Muscle of back (tissue), 13 donors: ENCODE measurements at places on chromosomes 12 and 14.
A peak's percentile ranks its signal among the peaks of the same experiment; 100 is the strongest.

- peak; percentile 37 for DNase-seq
Measured at GRCh38 chr14:77761205-77761931, 412 bp upstream of the SNW1 start.

DNA sequence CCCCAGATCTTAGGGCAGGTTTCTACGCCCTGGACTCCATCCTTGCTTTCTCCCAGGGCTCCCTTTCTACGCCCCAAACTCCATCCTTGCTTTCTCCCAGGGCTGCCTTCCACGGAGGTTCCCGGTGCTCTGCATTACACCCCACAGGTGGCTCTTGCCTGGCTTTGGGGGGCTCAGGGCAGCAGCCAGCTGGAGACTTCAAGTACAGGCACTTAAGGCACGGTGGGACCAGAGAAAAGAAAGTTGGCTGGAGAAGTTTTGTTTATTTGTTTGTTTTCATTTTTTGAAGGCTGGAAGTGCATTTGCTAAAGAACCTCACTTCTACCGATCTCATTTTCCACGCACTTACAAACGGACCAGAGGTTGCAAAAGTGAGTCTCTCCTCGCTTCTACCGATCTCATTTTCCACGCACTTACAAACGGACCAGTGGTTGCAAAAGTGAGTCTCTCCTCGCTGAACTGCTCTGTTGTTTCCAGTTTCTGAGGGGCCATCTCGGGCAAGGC lies 103.8 kb upstream of the MED13L start:
- no peak for DNase-seq

GRCh38 chr14:104334424-104335161 lies 196.2 kb downstream of the KIF26A start:
- DNase-seq: no peak

DNA sequence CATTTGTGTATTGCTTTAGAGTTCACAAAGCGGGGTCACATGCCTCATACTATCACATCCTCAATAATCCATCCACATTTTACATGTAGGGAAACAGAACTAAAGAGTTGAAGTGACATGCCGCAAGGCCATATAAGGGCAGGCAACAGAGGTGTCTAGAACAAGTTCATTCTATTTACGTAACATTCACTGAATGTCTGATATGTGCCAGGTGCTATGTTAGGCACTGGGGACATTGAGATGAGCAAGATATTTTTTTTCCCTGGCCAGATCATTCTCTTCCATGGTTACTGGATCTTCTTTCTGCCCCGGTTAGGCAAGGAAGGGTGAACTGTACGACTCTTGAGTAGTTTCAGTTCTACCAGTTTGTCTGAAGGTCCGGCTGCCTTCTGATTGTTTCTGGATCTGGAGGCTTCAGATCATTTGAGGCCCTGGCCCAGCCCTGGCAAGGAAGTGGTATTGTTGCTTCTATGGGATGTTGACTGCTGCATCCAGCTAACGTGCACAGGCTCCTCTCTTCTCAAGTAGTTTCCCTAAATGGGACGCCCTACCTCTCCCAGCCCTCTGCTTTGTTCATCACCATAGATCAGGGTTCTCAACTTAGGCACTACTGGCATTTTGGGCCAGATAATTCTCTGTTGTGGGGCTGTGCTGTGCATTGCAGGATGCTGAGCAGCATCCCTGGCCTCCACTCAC lies 12.1 kb downstream of the GPATCH2L start:
- DNase-seq: no peak

- no peak for DNase-seq
Measured at GRCh38 chr12:52703424-52703823, at the start of gene KRT77. Gene KRT77 (minus strand): TSS chr12:52703524. CDS start chr12:52703434, 90 bp downstream.

- peak; percentile 22 for DNase-seq
Measured at GRCh38 chr12:68521848-68522502, 88.7 kb upstream of the RAP1B start.

DNA sequence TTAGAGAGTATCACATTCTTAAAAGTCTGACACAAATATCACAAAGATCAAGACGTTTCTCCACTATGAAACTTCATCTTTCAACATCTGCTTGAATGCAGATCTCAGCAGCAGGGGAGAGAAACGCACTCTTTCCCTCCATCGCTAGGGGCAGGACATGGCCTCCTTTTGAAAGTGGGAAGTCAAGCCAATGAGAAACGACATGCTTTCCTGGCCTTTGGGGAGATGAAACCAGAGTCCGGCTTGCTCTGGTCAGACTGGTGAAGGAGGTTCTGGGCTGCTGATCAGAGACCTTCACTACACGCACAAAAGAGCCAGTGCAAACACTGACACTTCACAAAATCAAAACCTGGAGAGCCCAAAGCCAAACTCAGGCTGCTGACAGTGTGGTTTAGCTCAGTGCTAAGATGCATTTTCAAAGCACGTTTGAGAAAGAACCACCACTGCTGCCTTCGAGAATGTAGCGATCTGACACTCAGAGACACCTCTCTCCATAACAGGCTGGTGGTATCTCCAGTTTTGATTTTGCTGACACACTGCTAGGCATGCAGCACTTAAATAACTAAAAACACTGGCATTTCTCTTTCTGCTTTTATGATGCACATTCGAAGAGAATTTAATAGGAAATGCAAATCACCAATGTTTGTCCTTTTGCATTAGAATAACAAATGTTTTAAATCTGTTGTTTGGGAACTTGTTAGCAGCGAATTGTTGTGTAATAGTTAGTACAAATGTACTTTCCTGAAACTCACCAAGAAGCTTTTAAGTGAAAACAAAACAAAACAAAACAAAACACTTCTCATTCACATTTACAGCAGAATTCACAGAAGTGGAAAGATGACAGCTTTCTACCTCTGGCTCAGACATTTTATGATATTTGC lies 93.9 kb upstream of the OVCH1 start:
- DNase-seq: peak; percentile 40

- DNase-seq: no peak
Measured at GRCh38 chr12:93001407-93001806, 72.3 kb upstream of the EEA1 start.

GRCh38 chr14:21205026-21205677 lies 49.3 kb upstream of the OR5AU1 start:
- DNase-seq: no peak

GRCh38 chr14:51917193-51917592 lies 56.8 kb downstream of the GNG2 start:
- peak; percentile 39 for DNase-seq

DNA sequence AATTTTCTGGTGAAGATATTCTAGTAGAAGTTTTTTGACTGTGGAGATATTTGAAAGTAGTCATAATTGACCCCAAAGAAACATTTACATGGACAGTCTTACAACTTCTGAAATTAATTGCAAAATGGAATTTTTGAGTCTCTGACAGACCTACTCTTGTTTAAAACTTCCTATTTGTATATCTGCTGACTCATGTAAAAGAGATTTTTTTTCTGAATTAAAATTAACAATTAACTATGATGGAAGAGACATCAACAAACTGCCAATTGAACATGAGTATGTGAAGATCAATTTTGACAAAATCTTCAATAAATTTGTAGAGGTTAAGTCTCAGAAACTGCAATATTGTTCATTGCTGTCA lies 108.5 kb upstream of the MAX start:
- DNase-seq: no peak

GRCh38 chr12:124717318-124717717 lies 146.3 kb downstream of the SCARB1 start:
- no peak for DNase-seq

- DNase-seq: no peak
Measured at GRCh38 chr12:106140223-106140986, 1.7 kb upstream of the NUAK1 start.

GRCh38 chr14:95026851-95027463 lies 130.4 kb downstream of the DICER1 start:
- no peak for DNase-seq

DNA sequence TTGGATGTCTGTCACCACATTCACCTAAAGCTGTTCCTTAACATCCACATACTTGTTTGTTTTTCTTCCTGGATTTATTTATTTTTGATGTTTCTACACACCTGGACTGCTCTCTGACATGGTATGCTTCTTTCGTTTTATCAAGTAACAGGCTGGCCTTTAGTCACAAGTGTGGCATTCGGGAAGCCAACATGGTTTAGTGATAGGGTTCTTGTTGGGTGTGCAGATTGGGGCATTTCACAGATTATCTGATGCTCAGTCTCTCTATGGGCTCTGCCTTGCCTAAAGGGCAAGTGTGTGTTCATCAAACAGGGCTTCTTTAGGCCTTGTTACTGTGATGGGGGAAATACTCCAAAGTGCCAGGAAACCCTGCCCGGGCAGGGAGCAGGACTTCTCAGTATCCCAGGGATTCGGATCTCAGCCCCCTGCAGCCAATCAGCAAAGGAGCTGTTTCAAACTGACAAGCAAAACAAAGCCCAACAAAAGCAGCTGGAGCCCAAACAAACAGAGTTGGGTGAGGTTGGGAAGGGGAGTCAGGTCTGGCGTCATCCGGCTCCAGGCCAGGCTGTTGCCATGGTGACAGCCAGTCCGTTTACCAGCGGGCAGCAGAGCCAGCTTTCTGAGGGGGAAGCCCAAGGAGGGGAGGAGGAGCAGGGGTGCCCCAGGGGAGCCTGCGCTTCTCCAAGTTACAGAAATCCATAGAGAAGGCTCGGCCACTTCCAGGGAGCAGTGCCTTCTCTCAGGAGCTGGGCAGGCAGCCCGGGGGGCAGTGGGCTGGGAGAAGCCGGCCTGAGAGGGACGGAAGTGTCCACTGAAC lies 31.9 kb downstream of the FOS start:
- DNase-seq: peak; percentile 95

GRCh38 chr12:54010053-54010971 lies 1.5 kb downstream of the HOXC8 start:
- DNase-seq: no peak

DNA sequence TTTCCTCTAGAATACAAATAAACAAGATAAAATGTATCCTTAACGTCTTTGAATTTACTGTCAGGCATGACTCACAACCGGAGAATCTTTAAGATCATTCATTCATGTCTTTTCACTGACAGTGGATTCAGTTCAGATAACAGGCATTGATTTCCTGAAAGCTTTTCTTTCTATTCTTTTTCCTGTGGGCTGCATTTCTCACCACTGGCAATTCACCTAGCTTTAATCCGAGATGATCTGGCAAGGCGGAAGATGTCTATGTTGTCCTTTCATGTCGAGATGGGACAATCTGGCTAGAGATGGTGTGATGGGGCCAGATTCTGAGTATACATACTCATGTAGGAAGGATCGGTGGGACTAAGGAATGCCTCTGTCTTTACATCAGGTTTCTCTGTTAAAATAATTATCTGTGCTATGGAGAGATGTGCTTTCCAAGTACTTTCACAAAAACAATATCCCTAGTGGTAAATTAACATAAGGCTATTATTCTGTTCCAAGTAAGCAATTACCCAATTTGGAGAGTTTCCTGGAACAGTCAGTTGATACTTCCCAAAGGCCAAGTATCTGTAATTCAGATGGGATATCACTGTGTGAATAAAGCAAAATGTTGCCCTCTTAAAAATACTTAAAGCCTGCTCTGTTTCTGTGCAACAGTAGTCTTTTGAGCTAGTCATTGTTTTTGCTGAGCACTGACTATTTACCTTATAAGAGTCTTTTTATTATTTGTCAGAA lies 17.8 kb downstream of the ACSS3 start:
- DNase-seq: peak; percentile 35

- DNase-seq: no peak
Measured at GRCh38 chr14:90518941-90519256, 122.1 kb downstream of the CALM1 start.

- no peak for DNase-seq
Measured at GRCh38 chr12:114688256-114688845, 4.4 kb upstream of the TBX3 start.

DNA sequence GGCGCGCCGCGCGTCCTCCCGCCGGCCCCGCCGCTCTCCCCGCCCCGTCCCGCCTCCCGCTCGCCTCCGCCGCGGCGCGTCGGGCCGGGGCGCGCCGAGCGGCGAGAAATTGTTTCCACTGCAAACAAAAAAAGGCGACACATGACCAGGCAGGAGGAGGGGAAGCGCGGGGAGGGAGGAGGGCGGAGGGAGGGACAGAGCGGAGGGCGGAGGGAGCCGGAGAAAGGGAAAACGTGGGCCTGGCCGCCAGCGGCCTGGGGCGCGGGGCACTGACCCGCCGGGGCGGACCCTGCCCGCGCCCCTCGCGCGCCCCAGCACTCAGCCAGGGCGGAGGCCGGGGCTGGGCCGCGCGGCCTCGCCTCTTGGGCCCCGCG lies at the start of gene FOXN3:
FOXN3 (minus strand) TSS at position 143 of the 374 bp plus-strand sequence. CDS start 4,757 bp downstream, outside the sequence.
- peak; percentile 94 for DNase-seq

DNA sequence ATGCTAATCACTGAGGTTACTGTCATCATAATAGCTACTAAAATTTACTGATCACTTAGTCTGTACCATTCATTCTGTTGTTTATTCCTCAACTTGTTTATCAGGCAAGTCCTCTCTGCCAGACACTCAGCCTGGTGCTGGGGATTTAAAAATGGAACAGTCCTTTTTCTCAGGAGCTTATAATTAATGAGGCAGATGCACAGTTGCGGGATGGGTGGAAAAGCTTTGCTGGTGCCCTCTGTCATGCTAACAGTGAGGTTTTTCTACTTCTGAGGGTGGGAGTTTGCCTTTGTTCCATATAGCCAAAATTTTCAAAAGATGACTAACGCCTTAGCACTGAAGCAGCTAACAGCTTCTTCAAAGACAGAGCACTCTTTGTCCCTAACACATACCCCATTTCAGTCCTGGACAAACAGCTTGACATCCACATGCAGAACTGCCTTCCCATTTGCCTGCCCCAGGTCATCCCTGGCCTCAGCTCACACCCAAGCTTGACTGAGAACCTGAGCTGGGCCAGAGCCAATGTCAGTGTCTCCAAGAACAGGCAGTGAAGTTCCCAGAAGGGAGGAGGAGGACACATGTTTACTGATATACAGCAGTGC lies 30.8 kb upstream of the HSPB8 start:
- DNase-seq: no peak
